Cortex of kidney (tissue), 1 donor: ENCODE measurements at places on chromosomes 13 and 19.

- DNase-seq = no peak
Measured at GRCh38 chr13:30346153-30346788, 38.9 kb upstream of the KATNAL1 start.

DNA sequence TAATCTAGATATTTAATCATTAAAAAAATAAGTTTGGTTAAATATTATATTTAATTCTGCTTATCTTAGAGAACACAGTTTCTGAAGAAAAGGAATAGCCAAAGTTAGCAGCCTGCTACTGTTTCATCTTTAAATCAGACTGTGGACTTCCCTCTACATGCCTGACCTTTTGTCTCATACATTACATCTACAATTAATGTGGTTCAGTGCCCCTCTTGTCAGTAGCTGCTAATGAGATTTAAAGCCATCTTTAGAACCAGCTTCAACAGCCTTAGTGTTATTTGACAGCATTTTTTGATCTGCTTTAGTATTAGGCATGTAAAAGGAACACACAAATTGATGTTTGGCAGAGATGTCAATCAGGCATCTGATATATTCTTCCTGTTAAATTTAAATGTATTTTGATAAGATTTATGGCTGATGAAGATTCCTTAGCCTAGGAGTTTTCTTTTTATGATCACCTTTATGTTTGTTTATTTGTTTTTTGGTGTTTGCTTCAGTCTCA lies 1925.8 kb upstream of the PRR20A start:
- DNase-seq = no peak

DNA sequence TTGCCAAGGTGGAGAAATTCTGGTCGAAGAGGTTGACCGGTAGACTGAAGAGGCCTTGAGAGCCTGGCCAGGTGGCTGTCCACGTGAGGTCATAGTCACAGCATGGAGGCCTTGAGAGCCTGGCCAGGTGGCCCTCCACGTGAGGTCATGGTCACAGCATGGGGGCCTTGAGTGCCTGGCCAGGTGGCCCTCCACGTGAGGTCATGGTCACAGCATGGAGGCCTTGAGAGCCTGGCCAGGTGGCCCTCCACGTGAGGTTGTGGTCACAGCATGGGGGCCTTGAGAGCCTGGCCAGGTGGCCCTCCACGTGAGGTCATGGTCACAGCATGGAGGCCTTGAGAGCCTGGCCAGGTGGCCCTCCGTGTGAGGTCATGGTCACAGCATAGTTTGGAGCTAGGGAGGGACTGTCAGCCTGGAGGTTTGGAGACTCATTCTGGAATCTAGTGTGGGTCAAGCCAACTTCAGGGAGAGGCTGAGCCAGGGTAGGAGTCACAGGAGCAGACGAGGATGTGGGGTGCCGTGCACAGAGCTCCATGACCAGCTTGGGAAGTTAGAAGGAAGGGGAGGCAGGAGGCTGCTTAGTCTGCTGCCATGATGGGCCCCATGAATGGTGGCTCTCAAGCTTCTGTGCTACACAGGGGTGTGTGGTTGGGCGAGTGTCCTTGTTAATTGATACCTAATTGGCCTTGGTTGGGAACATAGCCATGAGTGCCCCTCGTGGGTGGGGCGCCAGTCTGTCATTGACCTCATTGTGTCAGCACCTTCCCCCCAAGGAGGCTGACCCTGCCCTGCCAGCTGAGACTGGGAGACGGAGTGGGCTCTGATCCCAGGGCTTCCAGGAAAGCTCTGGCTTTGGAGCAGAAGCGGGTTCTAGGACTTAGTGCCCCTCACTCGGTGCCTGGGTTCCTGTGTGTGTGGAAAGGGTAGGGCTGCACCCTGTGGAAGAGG lies 4.0 kb downstream of the LENG9 start:
- DNase-seq = no peak

DNA sequence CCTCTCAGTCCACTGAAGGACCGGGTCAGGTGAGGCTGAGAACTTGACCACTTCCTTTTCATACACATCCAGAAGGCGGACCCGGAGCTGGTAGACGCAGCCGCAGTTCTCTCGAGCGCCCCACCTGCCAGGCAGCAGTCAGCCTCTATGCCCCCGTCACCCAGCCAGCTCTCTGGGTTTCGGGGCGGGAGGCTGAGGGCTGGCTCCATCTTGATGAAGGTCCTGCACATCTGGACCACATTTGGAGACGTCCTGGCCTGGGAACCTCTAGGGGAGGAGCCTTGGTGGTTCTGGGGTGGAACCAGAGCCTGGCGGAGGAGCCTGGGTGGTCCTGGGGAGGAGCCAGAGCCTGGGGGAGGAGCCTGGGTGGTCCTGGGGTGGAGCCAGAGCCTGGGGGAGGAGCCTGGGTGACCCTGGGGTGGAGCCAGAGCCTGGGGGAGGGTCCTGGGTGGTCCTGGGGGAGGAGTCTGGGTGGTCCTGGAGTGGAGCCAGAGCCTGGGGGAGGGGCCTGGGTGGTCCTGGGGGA lies 14.3 kb downstream of the MRPS12 start:
- DNase-seq = no peak

GRCh38 chr19:29031216-29031615 lies 181.7 kb downstream of the UQCRFS1 start:
- DNase-seq = no peak

DNA sequence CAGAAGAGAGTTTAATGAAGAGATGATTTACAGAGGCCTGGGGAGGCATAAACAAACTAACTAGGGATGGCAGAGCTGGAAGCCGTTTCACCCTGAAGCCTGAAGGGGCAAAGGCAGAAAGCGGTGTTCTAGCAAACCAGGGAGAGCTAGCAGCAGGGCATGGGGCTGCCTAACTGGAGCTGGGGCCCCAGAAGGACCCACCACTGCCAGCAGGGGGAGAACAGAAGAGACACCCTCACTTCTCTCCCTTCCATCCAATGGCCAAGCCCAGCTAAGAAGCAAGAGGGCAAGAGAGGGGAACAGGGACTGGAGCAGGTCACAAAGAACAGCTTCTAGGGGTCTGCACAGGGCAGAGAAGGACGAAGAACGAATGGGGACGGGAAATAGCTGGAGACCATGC lies 195.5 kb downstream of the KATNAL1 start:
- DNase-seq = no peak

GRCh38 chr13:75876142-75877050 lies 240.3 kb downstream of the LMO7 start:
- DNase-seq = no peak

DNA sequence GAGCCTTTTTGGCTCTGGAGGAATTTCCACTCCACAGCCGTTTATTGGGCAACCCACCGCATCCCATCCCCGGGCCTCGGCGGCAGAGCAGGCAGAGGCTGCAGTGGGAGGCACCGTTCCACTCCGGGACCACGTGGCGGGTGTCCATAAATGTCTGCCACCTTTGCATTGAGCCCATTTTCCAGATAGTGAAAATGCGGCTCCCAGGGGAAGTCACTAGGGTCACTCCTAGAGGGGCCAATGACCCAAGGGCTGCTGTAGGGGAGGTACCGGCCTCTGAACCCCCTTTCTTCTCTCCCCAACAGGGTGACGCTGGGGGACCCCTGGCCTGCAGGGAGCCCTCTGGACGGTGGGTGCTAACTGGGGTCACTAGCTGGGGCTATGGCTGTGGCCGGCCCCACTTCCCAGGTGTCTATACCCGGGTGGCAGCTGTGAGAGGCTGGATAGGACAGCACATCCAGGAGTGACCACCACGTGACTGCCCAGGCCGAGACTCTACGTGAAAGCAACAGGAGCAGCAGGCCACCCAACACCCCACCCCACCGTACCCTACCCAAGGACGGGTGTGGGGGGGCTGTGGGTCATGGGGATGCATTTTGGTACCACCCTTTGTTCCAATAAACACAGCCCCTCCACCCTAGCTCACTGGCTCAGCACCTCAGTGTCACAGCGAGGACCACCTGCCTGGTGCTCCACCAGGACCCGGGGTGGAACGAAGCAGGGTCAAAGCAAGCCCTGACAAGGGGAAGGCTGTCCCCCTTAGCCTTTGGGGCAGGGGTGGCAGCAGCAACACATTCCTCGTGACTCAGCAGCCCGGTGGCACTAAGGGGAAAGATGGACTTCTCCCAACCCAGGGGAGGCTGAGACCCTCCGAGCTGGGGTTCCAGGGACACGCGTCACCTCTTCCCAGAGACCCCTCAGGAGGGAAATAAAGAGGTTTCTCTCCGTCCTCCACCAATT lies 1.5 kb downstream of the TIMM13 start:
- no peak for DNase-seq

GRCh38 chr19:2266183-2266993 lies 10.2 kb upstream of the JSRP1 start:
- no peak for DNase-seq

DNA sequence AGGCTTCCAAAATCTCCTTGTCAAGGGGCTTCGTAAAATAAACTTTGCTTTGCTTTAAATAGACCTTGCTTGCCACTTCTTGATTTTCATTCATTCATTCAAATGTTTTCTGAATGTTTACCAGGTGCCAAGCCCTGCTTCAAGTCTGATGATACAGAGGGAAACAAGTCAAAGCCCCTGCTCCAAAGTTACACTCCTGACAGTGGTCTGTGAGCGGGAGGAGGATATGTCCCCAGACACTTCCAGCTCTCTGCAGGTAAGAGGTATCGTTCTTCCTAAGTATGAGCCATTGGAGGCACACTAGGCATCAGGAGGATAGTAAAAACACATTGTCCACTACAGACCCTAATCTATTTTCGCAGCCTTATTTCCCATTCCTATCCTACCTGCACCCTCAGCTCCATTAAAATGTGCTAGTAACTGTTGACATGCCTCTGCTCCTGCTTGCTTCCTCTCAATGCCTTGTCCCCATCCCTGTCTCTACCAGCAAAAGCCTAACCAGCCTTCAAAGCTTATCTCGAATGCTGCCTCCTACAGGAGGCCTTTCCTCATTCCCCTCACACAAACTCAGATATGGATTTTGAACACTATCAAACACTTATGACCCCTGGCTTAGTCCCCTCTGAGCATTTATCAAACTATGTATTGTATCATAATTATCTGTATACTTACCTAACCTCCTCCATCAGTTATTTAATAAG lies 6.2 kb upstream of the WBP4 start:
- DNase-seq = no peak

DNA sequence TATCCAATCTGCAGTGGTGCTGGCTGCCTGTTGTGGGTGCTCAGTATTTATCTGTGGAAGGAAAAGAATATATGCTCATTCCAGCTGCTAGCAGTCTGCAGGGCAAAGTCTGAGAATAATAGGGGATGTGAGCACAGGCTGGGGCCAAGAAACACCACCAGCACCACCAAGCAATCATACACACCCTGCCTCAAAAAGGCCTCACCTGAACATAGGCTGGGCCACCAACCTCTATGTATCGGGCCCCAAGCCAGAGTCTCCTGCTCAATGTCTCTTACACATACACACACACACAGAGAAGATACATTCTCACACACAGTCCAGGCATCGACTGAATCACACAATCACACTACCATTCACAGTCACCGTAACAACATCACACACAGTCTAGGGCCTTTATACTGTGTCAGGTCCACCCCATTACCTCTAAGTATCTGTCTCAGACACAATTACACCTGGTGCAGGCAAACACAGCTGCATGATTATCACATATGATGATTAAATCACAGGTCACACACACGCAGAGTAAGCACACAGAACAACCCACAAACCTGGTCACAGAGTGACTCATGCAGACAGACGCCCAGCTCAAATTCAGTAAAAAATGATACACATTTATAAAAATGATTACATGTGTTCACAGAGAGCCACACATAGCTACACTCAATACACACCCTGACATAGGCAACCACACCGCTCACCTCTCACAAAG lies 1.3 kb upstream of the ZSCAN22 start:
- no peak for DNase-seq

DNA sequence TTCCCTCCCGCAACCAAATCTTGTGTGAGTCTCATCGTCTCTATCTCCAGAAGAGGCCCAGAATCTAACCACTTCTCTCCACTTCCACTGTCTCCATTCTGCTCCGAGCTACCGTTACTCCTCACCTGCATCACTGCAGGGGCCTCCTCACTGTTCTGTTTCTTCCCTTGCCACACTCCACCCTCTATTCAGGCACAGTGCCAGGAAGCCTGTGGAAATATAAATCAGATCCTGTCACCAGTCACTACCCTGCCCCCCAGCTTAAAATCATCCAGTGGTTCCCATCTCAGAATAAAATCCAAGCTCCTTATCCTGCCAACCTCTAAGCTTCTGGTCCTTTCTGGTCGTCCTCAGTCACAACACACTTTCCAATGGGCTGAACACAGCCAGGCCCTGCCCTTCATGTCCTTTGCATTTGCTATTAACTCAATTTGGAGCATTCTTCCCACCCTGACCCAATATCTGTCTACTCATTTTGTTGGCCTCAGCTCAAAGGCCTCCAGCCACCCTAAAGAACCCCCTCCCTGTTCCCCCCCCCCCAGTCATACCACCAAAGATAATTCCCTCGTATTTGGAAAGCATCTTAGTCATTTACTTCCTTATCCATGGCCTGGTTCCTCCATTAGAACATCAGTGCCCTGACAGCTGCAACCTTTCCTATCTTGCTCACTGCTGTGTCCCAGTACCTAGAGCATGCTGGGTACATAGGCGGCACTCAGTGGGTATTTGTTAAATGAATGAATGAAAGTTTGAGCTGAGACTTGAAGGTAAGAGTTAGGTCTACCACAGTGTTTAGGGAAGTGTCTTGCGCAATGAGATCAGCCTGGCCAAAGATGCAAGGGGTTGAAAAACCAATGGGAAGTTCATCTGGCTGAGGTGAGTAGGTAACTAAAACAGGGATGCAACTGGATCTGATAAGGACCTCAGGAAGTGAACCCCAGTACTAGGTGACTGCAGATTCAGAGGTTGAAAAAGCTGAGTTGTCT lies 24.4 kb downstream of the ZNF175 start:
- no peak for DNase-seq

GRCh38 chr19:30011051-30011578 lies 69.1 kb downstream of the URI1 start:
- DNase-seq = no peak

GRCh38 chr13:105219651-105220050 lies 1315.8 kb downstream of the EFNB2 start:
- no peak for DNase-seq

DNA sequence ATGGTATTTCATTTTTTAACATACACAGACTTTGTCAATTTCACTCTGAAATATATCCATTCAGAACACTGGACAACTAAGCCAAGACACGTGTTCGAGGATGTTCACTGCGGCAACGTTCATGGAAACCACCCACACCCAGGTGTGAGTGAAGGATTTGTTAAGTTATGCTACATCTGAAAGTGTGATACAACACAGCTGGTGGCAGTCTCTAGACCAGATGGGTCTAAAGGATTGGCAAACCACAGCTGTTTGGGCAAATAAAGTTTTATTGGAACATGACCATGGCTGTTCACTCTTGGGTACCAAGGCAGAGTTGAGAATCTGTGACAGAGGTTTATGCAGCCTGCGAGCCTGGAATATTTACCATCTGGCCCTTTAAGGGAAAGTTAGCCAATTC lies 12.0 kb downstream of the SLC7A9 start:
- DNase-seq = no peak

GRCh38 chr19:29893606-29894284 lies 48.3 kb upstream of the URI1 start:
- no peak for DNase-seq
